NCI-H82 (cell line): ENCODE measurements at places on chromosomes 16 and 17.
A peak's percentile ranks its signal among the peaks of the same experiment; 100 is the strongest.

- DNase-seq, result peak; percentile 93
Observed at GRCh38 chr17:7720125-7720524, 2.6 kb downstream of the DNAH2 start.

GRCh38 chr17:35244341-35245195 is 1.7 kb downstream of the SLFN5 start:
- no peak for DNase-seq

GRCh38 chr16:87062569-87063442 is 254.4 kb downstream of the C16orf95 start:
- peak; percentile 84 for DNase-seq

DNA sequence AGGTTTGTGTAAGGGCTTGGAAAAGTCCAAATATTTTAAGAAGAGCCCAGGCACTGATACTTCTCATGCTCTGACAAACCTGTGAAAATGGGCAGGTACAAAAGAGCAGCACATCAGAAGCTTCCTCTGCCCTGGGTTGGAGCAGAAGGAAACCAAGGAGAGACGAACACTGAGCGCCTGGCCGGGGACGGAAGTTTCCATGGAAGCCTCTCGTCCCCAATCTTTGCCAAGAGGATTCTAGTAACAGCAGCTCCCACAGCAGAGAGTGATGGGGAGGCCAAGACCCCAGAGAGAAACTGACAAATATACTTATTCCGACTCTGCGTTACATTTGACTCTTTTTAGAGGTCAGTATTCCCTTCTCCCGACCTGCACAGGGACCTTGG is 268.5 kb downstream of the C16orf95 start:
- no peak for DNase-seq

GRCh38 chr17:46832945-46833839 is 14.7 kb upstream of the WNT3 start:
- DNase-seq, result no peak

- no peak for DNase-seq
Observed at GRCh38 chr16:73482310-73482709, 434.4 kb upstream of the ZFHX3 start.

GRCh38 chr17:10069301-10069700 is 129.1 kb downstream of the GAS7 start:
- no peak for DNase-seq

- no peak for DNase-seq
Observed at GRCh38 chr17:29909236-29910003, 20.6 kb downstream of the SSH2 start.

DNA sequence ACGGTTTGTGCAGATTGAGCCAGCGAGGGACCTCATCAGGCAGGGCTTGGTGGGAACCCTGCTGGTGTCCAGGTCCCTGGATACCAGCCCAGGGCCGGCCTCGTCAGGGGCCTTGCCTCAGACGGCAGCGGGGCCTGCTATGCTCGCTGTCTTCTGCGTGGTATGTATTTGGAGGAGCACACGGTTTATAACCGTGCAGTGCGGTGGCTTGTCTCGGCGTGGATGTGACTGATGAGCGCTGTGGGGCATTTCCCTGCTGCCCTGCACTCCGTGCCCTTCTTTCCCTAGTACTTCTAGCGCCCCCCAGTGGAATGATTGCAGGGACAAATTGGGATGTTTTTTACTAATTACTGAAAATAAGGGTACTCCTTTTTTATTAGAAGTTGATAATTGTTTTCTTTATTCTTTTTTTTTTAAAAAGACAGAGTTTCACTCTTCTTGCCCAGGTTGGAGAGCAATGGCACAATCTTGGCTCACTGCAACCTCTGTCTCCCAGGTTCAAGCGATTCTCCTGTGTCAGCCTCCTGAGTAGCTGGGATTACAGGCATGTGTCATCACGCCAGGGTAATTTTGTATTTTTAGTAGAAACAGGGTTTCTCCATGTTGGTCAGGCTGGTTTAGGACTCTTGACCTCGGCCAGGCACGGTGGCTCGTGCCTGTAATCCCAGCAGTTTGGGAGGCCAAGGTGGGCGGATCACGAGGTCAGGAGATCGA is 15.3 kb downstream of the TBCD start:
- peak; percentile 72 for DNase-seq

DNA sequence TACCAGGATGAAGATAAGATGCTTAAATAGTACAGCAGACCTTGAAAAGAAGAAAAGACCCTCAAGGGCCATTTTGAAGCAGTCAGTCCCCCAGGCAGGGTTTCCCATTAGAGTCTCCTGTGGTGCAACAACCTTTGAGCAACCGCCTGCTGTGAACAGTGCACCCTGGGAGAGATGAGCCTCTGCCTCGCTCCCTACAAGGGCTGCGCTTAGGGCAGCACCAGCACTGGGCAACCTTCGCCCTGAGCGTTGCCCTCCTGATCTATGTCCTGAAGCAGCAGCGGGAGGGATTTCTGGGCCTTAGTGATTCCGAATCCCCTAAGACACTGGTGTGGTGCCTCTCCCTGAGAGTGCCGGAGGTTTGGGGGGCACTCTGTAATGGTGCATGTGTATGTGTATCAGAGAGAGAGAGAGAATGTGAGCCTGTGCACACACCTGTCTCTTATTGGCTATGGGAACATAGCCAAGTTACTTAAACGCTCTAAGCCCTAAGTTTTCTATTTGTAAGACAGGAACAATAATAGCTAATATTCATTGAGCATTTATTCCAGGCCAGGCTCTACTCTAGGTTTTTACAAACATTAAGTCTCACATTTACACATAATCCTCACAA is 25.2 kb upstream of the ABCC12 start:
- no peak for DNase-seq

GRCh38 chr16:48446534-48446920 is 61.3 kb upstream of the SIAH1 start:
- DNase-seq, result no peak

- DNase-seq, result no peak
Observed at GRCh38 chr16:89439659-89440058, 50.7 kb downstream of the ANKRD11 start.

DNA sequence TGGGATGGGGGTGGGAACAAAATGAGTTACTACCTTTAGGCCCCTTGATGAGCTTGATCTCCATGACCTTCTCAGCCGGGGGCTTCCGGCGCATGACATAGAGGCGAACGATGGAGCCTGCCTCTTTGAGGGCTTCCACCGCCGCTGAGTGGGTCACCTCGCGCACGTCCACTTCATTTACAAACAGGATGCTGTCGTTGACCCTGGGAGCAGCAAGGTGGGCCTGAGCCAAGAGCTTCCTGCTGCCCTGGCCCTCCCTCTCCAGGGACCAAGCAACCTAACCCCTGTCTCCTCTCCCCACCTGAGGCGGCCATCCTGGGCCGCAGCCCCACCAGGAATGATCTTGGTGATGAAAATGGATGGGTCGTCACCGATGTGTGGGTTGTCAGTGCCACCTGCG is 16.2 kb downstream of the DLG4 start:
- DNase-seq, result no peak

GRCh38 chr17:81457401-81457800 is 55.2 kb downstream of the ACTG1 start:
- DNase-seq, result peak; percentile 45

- DNase-seq, result no peak
Observed at GRCh38 chr17:74282587-74283370, 8.7 kb downstream of the DNAI2 start.

- no peak for DNase-seq
Observed at GRCh38 chr17:66540131-66540781, 237.8 kb downstream of the PRKCA start.

GRCh38 chr16:2008009-2008526 is 1.6 kb downstream of the ZNF598 start:
- DNase-seq, result no peak

- DNase-seq, result no peak
Observed at GRCh38 chr17:80163336-80163735, 6.5 kb upstream of the CARD14 start.

DNA sequence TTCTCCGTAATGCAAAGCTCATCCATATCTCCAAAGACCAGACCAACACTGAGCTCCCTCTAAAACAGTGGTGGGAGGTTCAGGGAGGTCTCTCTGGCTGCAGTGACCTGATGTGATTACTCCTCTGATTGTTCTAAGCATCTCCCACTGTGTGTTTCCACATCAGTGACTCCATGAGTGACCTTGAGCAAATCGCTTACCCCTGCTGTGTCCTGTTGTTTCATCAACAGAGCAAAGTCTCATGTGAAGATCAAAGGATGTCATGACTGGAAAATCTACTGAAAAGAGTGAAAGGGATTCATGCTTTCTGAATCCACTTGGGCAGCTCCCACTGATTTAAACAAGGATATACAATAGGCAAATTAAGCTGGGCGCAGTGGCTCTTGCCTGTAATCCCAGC is 352.9 kb downstream of the TMEM114 start:
- DNase-seq, result no peak

GRCh38 chr17:30249460-30249859 is 14.0 kb upstream of the SLC6A4 start:
- no peak for DNase-seq

DNA sequence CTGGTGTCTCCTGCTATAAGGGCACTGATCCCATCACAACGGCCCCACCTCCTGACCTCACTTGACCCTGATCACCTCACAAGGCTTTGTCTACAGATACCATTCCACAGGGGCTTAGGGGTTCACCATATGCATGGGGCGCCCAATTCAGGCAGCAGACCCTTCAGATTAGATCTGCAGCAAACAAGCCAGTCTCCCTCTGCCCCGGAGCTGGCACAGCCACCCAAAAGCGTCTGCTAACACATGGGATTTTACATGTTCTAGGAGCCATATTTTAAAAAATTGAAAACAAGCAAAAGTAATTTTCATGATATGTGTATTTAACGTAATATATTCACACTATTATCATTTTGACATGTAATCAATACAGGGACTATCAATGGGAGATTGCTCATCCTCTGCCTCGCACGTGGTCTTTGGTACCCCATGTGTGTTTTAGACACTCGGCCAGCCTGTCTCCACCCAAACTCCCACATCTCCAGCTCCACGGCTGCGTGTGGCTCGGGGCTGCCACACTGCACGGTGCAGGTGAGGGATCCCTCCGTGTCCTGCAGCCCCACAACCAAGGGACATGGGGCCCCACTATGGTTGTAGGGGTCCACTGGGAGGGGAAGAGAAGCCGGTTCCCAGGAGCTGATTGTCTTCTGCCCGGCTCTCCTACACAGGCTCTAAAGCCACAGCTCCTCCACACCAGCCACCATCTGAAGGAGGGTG is 107.6 kb downstream of the RBFOX3 start:
- no peak for DNase-seq

GRCh38 chr16:82651921-82652601 is 25.3 kb downstream of the CDH13 start:
- DNase-seq, result peak; percentile 68
